ENCODE measurements at places on chromosomes 11 and 22.

DNA sequence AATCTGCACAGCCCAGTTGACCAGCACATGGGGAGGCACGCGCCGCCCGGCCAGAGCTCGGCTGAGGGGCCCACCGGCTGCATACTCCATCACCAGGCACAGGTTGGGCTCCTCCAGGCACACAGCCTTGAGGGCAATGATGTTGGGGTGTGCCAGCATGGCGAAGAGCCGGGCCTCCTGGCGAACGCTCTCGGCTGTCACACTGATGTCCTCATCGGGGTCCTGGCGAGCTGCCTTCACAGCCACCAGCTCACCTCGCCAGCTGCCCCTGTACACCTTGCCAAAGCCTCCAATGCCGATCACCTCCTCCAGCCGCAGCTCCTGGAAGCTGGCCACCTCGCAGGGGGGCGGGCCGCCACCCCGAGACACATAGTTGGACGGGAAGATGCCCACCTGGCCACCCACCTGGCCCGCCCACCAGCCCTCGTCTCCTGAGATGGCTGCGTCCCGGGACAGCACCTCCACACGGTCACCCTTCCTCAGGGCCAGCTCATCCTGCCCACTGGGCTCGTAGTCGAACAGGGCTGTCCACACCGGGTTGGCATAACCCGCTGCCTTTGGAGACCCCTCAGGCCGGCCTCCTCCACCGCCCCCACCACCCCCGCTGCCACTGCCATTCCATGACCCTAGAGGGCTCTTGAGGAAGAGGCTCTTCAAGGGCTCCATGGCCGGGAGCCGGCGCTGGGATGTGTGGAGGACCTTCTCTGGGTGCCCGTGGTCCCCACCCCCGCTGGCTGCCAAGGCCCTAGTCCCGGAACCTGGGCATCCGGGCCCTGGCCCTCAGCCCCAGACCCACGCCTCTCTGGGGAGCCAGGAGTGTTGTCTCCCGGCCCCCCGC lies 711 bp downstream of the MAP3K11 start:
- no peak for DNase-seq

DNA sequence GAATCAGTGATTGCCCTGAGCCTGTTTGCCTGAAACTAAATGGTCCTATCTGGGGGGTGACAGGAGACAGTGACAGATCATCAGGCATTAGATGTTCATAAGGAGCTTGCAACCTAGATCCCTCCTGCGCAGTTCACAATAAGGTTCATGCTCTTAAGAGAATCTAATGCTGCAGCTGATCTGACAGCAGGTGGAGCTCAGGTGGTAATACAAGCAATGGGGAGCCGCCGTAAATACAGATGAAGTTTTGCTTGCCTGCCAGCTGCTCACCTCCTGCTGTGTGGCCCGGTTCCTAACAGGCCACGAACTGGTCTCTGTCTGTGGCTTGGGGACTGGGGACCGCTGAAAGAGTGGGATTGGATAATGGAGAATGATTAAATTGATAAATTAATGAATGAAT lies 14.0 kb downstream of the NOX4 start:
- DNase-seq, result no peak

DNA sequence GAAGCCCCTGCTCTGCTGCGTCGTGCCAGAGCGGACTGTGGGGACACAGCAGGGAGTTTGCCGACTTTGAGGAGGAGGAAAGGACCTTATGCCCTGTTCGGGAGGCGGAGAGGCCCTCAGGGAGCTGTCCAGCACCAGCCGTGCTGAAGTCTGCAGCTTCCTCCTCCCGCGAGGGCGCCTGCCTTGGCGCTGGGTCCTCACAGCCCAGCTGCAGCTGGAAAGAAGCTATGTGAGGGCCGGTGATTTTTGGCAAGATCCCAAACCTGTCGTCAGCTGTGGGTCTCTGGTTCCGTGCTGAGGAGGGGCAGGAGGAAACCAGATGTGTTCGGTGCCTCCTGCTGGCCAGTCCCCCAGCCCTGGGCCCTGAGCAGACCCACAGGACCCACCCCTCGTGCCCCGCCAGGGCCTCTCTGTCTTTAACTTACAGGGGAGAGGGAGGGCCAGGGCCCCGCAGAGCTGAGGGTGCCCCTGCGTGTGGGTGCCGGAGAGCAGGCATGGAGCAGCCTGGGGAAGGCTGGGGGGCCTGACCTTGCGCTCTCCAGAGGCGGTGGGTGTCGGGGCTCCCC lies 12.0 kb downstream of the BRSK2 start:
- DNase-seq, result no peak

- no peak for DNase-seq
Measured at GRCh38 chr22:26995235-26995634, 337.8 kb downstream of the MIAT start.

DNA sequence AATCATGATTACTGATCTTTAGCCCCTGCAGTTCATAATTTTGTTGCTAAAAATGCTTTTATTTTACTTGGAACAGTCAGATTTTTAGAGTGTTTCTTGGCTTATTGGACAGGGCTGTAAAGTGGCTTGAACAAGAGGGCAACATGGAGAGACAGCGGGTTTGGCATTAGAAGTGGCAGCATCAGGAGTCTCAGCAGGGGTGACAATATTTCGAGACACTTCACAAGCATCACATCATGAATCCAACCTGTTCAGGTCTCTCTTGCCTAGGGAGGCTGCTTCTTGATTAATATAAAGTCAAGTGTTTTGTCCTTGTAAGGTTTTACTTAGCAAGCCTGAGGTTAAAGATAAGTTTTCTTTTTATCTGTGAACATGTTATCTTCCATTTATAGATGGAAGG lies 2249.5 kb downstream of the LRRC4C start:
- DNase-seq, result no peak

- no peak for DNase-seq
Measured at GRCh38 chr11:40290171-40290631, 1169.3 kb downstream of the LRRC4C start.

- DNase-seq, result no peak
Measured at GRCh38 chr22:32620992-32621391, 146.4 kb downstream of the FBXO7 start.

- no peak for DNase-seq
Measured at GRCh38 chr11:83540112-83540675, 254.0 kb upstream of the CCDC90B start.

- DNase-seq, result no peak
Measured at GRCh38 chr11:10443721-10444235, 11.3 kb upstream of the AMPD3 start.

DNA sequence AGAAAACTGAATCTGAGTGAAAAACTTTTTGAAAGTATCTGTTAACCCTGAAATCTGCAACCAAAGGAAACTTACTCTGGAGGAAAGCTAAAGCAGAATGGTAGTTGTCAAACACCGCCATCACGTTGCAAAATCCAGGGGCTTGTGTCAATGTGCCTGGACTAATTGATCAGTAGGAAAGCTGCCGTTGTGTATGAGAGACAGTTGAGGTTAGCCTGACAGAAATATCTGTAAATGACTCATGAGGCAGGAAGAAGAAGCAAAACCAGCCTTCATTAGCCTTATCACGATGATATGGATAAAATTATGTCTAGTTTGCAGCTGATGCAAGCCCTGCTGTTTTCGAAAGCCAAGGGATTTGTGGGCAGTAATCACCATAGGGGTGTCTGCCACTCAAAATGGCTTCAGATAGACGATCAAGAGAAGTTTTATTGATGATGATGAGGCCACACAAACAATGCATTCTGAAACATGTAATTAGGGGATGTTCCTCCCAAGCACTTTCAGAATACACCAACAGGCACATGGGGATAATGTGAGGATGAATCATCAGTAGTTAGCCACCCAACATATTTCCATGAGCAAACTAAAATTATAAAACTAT lies 8.9 kb downstream of the SCGB1A1 start:
- no peak for DNase-seq

- DNase-seq, result no peak
Measured at GRCh38 chr11:43397251-43397650, 38.5 kb downstream of the TTC17 start.

DNA sequence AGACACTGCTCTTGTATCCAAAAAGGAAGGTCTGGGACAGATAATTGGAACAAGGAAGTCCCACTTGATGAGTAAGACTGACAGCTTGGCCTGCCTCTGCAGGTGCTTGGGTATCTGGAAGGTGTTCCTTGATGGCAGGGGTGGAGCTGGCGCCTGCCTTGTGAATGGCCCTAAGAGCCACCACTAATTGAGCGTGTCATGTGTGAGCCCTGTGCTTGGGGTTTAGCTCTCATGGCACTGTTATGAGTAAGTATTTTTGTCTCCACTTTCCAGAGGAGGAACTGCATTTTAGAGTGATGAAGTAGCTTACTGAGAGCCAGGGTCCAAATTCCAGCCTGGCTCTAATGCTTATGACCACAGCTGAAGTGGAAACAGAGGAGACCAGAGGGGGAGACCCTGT lies 71.2 kb upstream of the NECTIN1 start:
- no peak for DNase-seq

GRCh38 chr22:42608136-42608822 lies 6.4 kb downstream of the POLDIP3 start:
- no peak for DNase-seq

DNA sequence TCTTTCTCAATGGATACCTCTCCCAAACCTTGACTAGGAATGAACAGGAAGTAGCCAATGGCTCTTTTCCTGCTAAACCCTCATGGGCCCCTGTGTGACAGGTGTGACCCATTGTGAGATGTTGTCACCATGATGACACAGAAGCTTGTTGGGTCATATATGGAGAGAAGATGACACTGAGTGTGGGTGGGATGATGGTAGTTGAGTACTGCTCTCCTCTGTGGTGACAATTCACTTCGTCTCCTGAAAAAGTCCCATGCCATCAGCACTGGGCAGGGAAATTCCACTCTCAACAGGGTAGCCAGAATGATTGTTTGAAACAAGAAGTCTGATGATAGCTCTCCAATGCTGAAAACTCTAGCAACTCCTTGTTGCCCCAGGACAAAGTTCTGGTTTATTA lies 94.0 kb upstream of the SEZ6L start:
- no peak for DNase-seq

GRCh38 chr11:61194169-61194671 lies 9.1 kb upstream of the PGA3 start:
- no peak for DNase-seq

DNA sequence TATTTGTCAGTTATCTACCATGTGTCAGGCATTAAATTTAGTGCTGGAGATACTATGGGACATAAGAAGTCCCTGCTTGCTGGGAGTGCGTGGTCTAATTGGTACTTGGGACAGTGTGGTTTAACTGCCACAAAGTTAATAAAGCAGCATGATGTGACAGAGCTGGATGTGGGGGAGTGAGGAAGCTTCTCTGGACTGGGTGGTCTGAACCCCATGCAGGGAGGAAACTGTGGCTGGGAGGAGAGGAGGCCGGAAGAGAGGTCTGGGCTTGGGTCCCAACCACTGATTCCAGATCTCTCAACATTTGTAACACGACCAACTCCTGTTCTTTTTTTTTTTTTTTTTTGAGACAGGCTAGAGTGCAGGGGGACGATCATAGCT lies 37.1 kb downstream of the ST3GAL4 start:
- DNase-seq, result no peak

DNA sequence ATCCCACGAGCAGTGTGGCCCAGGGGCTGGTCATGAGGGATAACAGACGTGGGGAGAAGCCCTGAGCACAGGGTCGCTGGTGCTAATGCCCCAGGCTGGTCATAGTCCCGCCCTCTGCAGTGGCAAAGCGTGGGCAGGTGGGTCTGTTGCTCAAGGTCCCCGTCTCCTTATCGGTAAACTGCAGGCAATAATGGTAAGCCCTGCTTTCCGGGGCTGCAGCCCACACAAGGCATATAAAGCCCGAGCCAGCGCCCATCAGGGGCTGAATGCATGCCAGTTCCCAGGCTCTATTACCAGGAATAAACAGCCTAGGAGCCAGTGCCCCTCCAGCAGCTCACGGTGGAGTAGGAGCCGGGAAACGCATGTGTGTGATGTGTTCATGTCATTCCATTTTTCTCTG lies 261.0 kb downstream of the BRD1 start:
- DNase-seq, result no peak

- no peak for DNase-seq
Measured at GRCh38 chr22:41260871-41261270, 20.1 kb upstream of the CHADL start.

GRCh38 chr11:105104292-105104691 lies 35.3 kb downstream of the CARD18 start:
- no peak for DNase-seq

DNA sequence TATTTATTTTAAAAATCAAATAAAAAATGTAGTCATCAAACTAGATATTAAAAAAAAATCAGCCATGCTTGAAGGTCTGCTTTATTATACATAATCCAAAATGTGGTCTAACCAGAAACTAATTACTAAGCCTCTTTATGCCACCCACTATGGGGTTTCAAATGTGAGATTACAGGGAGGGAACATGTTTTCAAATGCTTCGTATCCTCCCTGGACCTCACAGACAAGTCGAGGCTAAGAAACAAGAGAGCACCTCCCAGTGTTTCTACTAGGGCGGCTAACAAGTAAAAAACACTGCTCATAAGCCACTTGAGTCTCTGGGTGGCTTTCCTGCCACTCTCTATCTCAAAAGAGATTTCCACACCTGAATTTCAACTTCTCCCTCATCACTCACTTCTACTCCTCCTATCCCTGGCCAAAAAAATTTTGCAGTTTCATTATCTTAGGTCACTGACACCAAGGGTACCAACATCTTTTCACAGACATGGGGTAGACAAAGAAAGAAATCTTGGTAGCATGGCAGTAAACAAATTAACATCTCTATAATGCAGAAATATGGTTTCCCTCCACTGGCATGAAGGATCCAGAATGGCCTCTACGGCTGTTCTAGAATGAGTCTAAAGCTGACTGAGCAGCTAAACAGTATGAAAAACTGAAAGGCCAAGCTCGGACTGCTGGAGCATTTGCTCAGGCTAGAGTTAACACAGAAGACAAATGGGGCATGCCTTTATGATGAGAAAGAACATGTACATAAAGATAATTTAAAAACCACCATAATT lies 50.9 kb downstream of the PITPNB start:
- DNase-seq, result no peak

DNA sequence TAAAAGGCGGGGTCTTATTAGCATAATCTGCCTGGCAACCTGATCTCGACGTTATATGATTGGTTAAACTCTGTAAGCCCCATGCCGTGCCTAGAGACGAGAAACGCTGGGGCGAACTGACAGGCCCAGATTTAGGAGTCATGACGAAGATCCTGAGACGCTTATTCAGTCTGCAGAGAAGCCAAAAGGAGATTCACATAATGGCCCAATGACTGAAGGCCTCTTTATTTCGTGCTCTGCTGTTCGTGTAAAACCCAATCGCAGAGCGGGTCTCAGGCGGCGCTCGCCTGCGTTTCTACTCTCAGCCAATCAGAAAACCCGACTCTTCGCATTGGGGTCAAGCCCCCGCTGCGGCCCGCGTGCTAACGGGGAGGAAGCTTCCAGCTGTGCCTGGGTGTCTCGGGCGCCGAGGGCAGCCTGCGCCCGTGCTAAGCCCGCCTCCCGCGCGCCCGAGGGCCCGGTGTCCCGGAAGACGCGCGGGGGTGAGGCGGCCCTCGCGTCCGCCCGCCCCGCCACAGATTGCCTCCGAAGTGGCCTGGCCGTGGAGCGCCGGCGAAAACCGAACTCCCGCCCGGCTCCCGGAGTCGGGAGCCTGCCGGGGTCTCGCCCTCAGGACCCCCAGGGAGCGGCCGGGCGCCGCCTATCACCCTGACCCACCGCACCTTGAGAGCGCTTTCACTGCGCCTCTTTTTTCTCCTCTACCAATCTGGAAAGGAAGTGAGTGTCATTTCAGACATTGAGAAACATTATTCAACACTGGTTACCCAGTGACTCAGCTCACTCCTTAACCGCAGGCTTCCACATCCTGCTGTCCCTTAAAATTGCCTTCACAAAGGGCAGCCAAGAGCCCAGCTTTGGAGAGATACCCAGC lies 446 bp upstream of the PRDM10 start:
- peak; percentile 82 for DNase-seq
